Ascending aorta (tissue), 2 donors: ENCODE measurements at places on chromosomes 7 and 10.

DNA sequence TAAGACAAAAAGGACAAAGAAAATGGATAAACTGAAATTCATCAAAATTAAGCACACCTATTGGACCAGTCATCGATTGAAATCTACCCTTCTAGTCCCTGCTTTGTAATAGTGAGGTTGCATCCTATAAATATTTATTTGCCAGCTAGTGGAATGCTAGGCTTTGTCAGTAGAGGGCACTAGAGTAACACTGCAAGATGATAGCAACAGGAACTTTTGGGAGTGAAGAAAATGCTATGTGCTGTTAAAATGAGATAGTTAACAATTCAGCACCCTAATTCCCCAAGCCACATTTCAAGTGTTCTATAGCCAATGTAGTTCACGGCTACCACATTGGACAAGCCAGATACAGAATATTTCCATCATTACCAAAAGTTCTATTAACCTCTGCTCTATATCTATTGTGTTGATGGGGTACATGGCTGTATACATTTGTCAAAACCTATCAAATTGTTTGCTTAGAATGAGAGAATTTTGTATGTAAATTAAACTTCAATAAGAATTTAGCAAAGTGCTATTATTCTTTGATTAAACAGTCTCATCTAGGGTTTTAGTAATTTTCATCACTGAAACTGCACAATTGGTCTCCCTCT, 69.8 kb downstream of the LSMEM1 start:
- no peak for DNase-seq

DNA sequence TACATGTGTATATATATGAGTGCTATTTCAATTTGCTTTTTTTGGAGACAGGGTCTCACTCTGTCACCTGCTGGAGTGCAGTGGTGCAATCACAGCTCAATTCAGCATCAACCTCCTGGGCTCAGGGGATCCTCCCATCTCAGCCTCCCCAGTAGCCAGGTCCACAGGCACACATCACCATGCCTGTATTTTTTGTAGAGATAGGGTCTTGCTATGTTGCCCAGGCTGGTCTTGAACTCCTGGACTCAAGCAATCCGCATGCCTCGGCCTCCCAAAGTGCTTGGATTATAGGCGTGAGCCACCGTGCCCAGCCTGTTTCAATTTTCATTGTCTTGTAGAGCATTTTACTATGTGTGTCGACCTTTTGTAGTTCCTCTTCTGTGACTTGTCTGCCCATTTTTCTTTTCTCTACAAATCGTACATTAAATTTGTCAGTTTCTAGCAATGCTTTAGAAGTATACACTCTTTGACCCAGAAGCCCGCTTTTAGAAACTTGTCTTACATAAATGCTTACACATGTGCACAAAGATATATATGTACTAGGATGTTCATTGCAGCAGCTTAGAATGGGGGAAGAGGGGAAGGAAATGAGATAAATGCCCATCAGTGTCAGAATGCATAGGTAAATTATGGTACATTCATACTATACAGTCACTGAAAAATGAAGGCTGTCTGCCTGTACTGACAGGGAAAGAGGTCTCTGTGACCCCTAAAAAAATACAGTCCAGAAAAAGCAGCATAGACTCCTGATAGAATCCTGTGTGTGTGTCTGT, 12.2 kb upstream of the RFC2 start:
- DNase-seq, result no peak

GRCh38 chr7:17489961-17490360, 191.5 kb downstream of the AHR start:
- DNase-seq, result no peak

GRCh38 chr7:51324206-51324898, 7.7 kb upstream of the COBL start:
- no peak for DNase-seq

DNA sequence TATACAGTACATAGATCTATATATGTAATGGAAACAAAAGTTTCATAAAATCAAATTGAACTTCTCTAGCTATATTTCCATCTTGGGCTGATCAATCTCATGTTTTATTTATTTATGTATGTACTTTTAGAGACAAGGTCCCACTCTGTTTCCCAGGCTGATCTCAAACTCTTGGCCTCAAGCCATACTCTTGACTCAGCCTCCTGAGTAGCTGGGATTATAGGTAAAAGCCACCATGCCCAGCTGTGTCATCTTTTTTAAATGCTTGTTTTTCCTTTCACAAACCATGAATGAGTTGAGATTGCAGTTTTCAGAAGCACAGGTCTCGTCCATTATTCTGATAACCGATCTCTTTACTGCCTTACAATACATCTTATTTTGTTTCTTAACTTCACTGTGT, 400.9 kb downstream of the KCNMA1 start:
- DNase-seq, result no peak

- DNase-seq, result no peak
Observed at GRCh38 chr7:156666368-156667109, 26.0 kb downstream of the RNF32 start.

DNA sequence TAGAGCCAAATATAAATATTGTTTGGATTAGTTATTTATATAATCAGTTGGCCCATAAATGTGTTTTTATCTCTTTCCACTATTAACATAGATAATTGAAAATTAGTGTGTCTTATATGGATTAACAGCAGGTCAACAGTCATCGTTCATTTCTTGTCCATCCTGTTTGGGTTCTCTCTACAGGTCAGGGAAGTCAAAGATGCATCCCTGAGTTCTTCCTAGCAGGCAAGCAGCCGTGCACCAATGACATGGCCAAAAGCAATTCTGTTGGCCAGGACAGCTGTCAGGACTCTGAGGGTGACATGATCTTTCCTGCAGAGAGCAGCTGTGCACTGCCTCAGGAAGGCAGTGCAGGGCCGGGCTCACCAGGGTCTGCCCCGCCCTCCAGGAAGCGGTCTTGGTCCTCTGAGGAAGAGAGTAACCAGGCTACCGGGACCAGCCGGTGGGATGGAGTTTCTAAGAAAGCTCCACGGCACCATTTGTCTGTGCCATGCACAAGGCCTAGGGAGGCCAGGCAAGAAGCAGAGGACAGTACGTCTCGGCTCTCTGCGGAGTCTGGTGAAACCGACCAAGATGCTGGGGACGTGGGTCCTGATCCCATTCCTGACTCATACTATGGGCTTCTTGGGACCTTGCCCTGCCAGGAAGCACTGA, 15.9 kb downstream of the FBH1 start:
- DNase-seq, result no peak

DNA sequence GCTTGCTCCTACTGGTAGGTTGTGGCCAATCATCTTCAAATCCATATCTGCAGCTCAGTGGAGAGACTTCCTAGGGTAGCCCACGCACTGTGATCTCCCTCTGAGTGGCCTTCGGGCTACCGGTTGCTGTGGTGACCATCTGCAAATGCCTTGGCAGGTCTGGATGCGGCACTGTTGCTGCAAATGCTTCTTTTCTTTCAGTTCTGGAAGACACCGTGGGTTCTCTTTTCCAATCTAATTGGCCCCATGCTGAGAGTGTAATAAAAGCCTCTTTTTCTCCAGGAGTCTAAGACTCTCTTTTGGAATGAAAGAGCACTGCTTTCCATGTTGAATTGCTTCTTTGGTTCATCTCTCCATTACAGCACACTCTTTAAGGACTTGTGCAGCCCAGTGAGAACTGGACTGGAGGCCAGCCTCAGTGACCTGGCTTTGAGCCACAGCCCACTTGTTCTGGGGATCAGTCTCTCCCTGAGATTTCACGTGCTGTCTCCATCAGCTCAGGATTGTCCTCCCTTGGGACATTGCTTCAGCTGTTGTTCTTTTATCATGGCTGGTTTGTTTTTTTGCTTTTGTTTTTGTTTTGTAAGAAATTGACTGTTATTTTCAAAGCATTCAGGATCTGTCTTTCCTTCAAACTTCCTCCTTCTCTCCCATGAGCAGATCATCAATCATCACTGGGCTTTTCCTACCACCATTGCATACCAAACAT, 286.6 kb downstream of the BMPER start:
- DNase-seq, result no peak

- no peak for DNase-seq
Observed at GRCh38 chr7:85655252-85655651, 468.4 kb upstream of the SEMA3D start.

DNA sequence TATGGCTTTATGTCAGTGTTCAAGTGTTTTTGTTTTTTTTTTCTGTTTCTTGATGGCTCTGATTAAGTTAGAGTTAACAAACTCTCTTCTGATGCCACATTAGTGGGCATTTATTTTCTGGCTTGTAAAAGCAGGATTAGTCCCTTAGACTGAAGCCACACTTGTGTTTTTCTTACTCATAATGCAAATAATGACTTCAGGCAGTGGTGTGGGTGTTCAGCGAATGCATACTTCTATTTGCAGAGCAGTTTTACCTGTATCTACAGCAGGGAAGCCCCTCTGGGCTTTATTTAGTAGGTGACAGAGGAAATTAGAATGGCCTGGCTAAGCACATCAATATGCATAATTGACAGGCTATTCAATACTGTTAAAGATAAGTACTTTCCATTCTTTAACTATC, 79.9 kb downstream of the CNNM2 start:
- DNase-seq, result no peak

- DNase-seq, result no peak
Observed at GRCh38 chr7:54596747-54597146, 54.6 kb downstream of the VSTM2A start.

DNA sequence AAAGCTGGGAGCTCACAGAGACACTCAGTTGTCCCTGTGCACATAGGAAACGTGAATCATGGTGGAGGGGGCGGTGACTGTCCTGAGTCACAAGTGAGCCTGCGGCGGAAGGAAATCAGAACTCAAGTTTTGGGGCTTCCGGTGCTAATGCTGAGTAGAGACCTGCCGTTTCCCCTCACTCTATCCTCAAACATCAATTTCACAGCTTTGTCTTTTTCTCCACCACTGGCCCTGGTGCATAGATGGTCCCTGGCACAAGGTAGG, 21.9 kb downstream of the ADCYAP1R1 start:
- no peak for DNase-seq

GRCh38 chr10:34721208-34721840, 93.8 kb downstream of the PARD3 start:
- no peak for DNase-seq

- no peak for DNase-seq
Observed at GRCh38 chr7:2451171-2452073, 24.8 kb downstream of the GRIFIN start.

DNA sequence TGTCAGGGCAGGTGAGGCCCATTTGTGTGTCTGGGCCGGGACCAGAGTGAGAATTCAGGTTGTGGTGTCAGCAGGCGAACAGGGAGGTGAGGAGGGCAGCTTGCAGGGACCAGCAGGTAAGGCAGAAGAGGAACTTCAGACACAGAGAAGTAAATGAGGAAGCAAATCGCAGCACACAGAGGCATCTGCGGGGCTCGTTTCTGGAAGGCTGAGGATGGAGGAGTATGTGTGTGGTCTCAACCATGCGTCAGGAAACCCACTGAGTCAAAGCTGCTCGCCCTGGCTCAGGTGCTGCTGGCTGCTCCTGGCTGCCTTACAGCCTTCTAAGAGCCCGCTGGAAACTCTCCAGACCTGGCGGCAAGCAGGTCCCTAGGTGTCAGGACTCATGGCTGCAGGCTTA, 26.9 kb upstream of the PITRM1 start:
- DNase-seq, result no peak
